ENCODE measurements at places on chromosomes 2 and 18.

DNA sequence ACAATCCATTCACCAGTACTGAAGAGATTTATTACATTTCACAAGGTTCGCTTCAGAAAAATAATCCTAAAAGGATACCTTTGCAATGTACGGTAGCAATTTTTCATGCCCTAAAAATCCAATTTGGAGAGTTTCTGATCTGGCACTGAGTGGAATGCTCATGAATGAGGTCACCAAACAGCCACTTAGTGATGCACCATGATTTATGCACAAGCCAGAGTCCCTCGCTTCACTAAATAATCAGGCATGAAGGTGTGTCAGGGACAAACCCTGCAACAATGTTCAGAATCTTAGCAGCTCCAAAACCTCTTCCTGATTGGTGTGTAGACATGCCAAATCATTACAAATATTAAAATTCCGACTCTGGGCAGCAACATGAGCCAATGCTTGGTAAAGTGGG is 221.1 kb downstream of the CNTNAP5 start:
- no peak for DNase-seq

GRCh38 chr2:7515327-7515726 is 598.1 kb downstream of the RNF144A start:
- DNase-seq, result no peak

GRCh38 chr18:13134551-13135401 is 83.8 kb upstream of the LDLRAD4 start:
- no peak for DNase-seq

DNA sequence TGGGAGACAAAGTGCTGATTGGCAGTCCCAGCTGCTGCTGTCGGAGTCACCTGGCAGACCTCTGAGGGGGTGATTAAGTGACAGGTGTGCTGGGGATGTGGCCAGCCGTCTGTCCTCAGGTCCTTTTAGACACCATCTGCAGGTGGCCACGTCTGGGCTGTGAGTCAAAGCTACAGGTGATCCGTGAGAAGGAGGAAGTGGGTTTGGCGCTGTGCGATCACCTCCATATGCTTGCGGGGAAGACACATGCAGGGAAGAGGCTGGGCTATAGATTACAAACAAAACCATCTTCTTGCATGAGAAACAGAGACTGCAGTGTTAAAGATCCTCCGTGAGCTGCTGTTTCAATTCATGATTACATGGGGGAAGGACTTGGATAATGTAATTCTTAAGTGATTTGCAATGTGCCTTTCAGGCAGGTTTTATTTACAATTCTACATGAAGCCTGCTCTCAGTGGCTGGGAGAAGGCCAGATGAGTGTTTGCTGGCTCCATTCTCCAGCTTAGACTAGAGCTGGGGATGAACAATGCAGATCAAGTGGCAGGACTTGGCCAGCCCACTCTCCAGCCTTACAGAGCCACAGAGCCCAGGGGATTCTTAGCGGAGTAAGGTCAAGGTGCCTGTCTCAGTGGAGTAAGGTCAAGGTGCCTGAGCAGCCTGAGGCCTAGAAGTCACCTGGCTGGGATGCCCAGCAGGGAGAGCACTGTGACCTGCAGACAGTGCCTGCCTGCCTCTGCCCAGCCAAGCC is 87.8 kb downstream of the LYPD1 start:
- no peak for DNase-seq

DNA sequence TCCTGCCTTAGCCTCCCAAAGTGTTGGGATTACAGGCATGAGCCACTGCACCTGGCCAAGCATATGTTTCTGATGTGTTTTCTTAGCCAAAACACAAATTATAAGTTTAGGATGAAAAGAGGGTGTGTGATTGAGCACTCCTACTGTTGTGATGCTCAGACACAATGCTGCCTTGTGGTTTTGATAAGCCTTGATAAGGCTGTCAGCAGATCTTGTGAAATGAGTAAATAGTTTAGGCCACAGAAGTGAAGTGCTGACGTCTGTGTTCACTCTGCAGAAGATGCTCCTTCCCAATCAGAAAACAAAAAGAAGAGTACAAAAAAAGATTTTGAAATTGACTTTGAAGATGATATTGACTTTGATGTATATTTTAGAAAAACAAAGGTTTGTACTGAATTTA is 24.3 kb downstream of the NCAPH start:
- DNase-seq, result no peak

DNA sequence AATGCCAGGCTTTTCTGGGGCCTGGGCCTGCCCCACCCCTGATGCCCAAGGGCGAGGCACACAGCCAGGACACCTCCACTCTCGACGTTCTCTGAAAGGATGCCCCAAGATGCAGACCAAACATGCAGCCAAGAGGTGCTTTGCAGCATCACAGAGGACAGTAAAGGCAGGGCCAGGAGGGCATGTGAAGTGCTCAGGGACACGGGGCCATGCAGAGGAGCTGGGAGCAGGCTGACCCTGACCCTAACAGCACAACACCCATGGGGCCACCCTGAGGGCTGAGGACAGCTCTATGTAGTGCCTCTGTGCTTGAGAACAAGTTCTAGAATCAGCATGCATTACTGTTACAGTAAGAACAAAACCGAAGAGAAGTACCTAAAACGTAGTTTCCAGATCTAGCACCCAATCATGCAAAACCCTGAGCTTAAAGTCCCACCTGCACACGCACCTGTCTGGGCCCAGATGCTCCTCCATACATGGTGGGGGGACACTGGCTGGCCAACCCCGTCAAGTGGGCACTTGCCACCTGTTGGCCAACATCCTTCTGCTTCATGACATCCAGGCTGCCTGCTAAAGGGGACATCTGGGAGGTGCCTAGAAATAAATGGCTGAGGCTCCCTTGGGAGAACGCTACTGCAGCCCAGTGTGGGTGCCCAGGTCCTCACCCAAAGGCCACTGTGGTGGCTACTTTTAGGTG is 15.4 kb downstream of the HS6ST1 start:
- no peak for DNase-seq

DNA sequence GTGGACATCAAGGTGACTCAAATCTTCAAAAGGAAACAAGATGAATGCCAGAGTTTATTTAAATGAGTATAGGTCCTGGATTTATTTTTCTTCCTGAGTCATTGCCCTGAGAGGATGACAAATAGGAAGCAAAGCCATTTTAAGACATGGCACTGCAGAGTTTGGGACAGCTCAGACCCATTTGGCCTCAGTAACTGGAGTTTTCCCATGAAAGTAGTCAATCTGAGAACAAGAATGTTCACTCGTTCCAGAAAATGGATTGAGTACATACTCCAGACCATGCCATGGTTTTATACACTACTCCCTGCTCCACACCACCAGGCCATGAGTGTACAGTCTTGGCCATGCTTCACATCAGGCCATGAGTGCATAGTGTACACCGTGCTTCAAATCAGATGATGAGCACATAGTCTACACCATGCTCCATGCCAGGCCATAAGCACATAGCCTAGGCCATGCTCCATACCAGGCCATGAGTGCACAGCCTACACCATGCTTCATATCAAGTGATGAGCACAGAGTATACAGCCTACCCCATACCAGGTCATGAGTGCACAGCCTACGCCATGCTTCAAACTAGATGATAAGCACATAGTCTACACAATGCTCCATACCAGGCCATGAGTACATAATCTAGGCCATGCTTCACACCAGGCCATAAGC is 202.4 kb downstream of the FBXO15 start:
- no peak for DNase-seq

- no peak for DNase-seq
These were observed 184.1 kb downstream of the ACKR3 start for GRCh38 chr2:236753606-236754270.

- no peak for DNase-seq
These were observed 99.7 kb downstream of the RBM43 start for GRCh38 chr2:151161821-151162551.

- DNase-seq, result no peak
These were observed 42.3 kb upstream of the ALPP start for GRCh38 chr2:232336241-232336736.

DNA sequence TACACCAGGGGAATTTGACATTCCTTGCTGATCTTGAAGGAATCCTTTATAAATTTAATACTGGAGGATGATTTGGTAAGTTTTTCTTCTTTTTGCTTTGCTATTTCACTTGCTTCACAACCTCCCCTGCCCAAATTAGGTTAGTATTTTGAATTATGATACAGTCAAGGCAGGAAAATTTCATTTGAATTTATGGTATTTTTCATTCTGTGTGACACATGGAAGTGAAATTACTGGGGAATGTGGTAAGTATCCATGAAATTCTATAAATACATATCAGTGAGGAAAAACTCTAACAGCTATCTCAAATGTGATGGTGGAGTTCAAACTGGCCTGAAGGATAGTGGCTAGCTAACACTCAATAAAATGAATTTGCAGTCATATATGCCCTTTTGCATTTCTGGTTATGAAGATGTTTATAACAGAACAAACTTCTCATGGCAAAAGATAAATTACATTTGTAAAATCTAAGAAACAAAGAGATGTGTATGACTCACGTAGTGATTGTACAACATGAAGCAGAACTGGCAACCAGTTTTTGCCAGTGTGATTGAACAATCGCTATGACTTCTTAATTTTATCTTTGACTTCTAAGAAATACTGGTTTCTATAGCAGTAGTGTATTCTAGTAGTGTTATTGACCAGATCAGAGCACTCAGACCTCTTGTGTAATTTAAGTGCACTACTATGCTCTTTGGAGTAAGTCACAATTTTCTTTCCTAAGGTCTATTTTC is 152.6 kb downstream of the IKZF2 start:
- no peak for DNase-seq

GRCh38 chr2:8615576-8616281 is 66.1 kb upstream of the ID2 start:
- DNase-seq, result no peak

DNA sequence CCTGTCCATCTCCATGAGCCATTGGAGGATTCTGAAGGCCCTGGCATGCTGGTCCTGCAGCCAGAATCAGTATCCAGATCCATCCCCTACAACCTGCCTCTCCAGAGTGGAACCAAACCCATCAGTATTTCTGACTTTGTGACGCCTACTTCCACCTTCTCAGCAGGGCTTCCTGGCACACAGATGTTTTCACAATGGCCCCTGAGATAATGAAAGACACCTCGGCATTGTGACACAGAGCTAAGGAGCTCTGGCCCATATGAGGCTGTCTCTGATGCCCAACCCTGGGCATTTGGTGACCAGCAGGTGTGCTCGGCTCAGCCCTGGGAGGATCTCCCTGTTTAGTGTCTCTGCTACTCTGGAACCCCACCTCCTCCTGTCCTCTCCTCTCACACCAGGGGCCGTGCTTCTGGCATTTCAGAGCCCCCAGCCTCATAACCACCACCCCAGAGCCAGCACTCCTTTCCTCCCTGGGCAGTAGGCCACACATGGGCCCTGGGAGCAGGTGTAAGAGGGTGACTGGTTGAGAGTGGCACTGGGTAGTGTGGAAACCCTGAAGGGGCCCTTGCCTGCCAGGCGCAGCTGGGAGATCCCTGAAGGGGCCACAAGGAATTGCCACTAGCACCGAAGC is 38.2 kb downstream of the FOSL2 start:
- no peak for DNase-seq

GRCh38 chr2:191936882-191937405 is 90.1 kb upstream of the CAVIN2 start:
- DNase-seq, result no peak

GRCh38 chr2:233919938-233920337 is 2.8 kb downstream of the TRPM8 start:
- DNase-seq, result no peak

- no peak for DNase-seq
These were observed 33.2 kb upstream of the CXXC1 start for GRCh38 chr18:50320719-50321118.

DNA sequence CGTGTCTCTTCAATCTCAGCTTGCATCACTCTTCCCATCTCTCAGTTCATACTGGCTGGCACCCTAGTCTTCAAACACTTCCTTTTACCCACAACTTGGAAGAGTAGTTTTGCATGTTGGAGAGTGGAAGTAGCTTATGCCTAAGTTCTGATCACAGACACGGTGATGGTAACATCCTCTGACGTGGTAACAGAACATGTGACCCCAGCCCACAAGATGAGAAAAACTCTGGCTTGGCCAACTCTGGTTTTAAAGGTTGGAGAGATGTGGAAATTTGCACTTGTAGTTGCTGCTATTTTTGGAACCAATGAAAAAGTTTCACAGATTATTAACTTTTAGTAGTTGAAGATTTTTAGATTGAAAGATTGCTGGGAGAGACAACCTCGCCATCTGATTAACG is 155.4 kb upstream of the SLC35G4 start:
- no peak for DNase-seq

DNA sequence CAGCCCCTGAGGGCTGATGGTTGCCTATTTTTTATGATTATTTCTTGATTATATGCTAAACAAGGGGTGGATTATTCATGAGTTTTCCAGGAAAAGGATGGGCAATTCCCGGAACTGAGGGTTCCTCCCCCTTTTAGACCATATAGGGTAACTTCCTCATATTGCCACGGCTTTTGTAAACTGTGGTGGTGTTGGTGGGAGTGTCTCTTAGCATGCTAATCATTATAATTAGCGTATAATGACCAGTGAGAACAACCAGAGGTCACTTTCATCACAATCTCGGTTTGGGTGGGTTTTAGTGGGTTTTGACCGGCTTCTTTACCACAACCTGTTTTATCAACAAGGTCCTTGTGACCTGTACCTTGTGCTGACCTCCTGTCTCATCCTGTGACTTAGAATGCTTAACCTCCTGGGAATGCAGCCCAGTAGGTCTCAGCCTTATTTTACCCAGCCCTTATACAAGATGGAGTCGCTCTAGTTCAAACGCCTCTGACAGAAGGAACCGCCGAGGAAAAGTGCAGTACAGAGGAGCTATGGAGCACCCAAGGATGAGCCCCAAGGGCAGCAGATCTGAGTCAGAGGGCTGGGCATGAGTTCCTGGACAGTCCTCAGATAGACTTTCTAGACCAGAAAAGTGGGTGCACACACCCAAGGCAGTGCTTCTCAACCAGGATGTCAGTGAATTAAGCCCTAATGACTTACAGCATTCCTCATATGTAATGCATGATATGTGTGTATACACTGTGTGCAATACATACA is 37.1 kb upstream of the ASAP2 start:
- DNase-seq, result no peak

- no peak for DNase-seq
These were observed 194.0 kb downstream of the DYSF start for GRCh38 chr2:71647356-71647755.

DNA sequence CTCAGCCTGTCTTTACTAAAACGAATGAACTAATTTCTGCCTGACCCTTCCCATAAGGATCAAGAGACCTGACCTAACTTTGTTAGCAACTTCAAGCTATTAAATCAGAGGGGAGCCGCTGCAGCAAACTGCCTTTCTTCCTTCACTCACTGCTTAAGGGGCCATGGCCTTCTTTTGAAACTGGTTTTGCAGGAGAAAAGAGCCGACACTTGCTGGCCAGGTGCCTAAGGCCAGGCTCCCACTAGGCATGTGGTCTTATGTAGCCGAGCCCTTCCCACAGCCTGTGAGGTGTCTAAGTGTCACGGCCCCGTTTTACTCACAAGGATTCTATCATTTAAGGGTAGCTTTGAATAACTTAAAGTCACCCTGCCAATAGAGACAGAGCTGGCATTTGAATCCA is 130.8 kb downstream of the ZNF236 start:
- no peak for DNase-seq

DNA sequence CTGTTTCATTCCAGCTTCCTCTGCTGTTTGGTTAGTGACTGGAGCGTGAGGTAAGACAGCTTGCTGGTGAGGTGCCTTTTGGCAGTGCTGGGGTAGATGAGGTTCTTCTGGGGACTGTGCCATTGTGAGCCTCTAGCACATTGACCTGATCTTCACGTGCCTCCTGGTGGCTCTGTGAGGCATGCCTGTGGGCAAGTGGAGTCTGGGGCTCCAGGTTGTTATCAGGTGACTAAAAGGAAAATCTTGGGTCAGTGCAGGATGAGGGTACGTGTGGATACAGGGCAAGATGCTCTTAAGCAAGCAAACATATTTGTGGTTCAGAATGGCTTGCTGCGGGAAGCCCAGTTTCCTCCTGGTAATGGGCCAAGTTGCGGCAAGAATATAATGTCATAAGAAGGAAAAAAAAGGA is 75.4 kb downstream of the FHOD3 start:
- no peak for DNase-seq
